Effector CD4-positive, alpha-beta T cell (primary cell): ENCODE measurements at places on chromosomes 11 and 22.

DNA sequence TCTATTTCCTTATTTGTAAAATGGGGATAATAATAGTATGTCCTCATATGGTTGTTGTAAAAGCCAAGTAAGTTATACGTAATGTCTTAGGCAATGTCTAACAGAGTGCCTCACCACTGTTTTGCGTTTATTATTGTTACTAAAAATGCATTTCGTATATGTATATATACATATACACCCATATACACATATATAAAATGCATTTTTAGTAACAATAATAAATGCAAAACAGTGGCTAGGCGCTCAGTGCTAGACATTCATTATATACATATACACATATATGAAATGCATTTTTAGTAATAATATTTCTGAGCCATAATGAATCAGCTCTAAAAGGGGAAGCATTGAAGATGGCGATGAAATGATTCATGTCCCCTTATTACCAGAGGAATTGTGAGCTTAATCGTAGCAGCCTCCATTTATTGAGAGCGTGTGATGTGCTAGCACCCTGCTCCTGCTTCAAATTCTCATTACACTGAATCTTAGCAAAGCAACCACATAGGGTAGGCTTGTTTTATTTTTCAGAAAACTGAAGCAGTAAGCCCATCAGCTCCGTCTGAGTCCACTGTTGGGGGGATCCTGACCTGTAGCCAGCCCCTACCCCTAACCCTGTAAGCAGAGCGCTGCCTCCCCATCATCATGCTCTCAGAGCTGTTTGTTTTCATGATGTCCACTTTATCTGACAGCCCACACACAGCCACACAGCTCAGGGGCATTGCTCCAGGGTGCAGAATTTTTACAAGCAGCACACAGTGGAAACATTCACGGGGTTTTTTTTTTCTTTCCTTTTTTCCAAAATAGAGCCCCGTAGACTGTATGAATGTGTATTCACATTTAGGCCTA is 97.1 kb upstream of the NAV2 start:
- DNase-seq = no peak

- DNase-seq = no peak
Observed at GRCh38 chr11:48052183-48053044, 72.1 kb downstream of the PTPRJ start.

- DNase-seq = no peak
Observed at GRCh38 chr11:42066113-42066512, 606.7 kb upstream of the LRRC4C start.

DNA sequence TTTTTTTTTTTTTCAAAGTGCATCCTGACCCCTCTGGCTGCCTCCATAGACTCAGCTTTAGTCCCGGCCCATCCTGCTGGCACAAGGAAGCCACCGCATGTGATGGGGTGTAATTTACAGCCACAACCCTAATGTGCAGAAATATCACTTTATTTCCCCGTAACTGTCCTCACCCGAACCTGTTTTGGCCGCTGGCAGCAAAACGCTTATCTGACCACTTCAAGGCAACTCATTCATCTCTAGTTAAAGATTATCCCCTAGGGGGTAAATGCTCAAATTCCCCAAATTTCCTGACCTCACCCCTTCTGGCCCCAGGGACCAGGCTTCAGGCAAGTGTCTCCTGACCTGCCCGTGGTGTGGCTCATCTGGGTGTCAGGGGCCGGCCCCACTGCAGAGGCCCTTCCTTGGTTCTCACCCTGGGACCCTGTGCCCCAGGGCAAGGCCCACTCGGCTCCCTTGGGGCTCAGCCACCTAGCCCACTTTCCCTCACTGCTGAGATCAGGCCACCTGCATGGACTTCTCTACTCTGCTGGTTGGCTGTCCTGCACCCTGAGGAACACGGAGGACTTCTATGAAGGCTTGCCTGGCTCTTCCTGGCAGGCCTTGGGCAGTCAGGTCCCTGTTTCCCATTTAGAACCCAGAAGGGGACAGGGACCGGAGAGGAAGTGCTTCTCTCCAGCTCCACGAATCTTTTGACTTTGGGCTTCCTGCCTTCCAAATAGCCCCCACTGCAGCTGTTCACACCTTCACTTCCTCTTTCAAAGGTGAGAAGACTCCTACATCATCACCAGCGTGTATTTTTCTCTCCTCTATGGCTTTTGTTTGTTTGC is 53.3 kb downstream of the WNT11 start:
- no peak for DNase-seq

- DNase-seq = no peak
Observed at GRCh38 chr22:35575116-35575748, 34.6 kb downstream of the RASD2 start.

- no peak for DNase-seq
Observed at GRCh38 chr11:73380897-73381410, 4.8 kb downstream of the RELT start.

GRCh38 chr11:76566811-76567210 is 103.7 kb downstream of the LRRC32 start:
- DNase-seq = no peak

- no peak for DNase-seq
Observed at GRCh38 chr22:42184852-42185251, 54.2 kb upstream of the CYP2D6 start.

DNA sequence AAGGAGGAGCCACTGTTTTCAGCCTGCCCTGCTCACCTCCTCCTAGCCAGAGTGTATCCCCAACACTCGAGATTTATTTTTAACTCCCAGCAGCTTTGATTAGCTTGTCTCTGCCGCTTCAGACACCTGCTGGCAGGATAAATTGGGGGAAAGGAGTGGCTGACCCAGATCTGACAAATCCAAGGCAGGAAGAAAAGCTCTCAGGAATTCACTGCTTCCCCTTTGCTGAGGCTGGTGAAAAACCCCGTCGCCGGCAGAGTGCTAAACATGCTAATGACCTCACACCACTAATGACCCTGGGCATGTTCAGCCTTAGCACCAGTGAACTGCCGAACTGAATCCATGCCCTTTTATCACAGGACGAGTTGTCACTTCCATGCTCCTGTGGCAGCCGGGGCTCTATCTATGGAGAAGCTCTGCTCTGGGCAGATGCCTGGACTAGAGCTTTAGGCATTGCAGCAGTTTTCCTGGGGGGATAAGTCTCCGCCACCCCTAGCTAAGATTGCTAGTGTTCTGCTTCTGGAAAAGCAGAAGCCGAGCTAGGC is 52.2 kb downstream of the FEZ1 start:
- no peak for DNase-seq

GRCh38 chr22:41695211-41695610 is 4.1 kb upstream of the MEI1 start:
- no peak for DNase-seq

DNA sequence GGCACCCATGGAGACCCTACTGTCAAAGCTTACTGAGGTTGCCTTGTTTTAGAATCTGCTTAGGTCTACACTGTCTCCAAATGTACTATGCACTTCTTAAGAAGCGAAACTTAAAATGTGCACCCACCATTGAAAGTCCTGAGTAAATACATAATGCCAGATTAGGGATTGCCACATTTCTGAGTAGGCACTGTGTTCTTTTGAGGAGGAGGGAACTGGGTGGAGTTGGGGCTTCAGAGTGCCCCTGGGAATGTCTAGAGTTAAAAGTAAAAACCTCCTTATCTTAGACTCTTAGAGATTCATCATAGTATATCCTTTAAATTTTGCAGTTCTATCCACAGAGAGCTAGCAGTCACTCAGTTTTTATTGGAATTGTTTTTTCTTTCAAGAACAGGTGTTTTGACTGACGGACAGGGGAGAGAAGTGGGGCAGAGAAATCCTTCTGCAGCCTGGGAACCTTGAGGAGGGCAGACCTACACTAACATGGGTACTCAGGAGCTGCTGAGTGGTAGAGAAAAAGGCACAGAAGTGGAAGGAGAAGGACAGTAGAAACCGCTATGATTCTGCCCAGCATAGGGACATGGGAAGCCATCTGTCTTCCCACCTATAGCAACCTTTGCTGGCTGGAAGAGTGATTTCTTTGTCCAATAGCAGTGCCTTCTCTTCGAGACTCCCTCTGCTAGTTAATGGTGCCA is 33.4 kb upstream of the MICAL2 start:
- no peak for DNase-seq

- DNase-seq = peak; percentile 58
Observed at GRCh38 chr22:43388420-43388851, 23.4 kb upstream of the MPPED1 start.

- no peak for DNase-seq
Observed at GRCh38 chr11:62573006-62573591, 592 bp downstream of the EEF1G start.

GRCh38 chr11:117790279-117790678 is 6.7 kb downstream of the DSCAML1 start:
- no peak for DNase-seq

DNA sequence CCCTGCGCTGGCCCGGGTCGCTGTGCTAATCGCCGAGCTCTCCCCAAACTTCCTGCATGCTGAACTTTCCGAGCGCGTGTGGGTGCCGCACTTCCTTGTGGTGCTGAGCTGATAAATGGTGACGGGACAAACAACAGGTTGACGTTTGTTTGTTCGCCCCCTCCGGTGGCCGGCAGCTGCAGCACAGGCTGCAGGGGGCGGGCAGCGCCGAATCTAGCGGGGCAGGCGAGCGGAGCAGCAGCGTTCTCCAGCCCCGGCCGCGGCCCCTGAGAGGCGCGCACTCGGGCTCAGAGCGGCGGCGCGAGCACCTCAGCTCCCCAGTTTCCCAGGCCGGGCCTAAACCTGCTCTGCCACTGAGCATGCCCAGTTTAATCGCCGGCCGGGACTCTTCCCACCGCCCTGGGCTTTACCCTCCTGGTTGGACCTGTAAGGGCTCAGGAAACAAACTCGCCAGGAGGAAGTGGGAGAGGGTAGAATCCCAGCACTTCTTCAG is at the start of gene PDGFD:
Gene PDGFD, minus strand, starts transcription at position 120 of the 493 bp plus-strand sequence.
- DNase-seq = no peak

DNA sequence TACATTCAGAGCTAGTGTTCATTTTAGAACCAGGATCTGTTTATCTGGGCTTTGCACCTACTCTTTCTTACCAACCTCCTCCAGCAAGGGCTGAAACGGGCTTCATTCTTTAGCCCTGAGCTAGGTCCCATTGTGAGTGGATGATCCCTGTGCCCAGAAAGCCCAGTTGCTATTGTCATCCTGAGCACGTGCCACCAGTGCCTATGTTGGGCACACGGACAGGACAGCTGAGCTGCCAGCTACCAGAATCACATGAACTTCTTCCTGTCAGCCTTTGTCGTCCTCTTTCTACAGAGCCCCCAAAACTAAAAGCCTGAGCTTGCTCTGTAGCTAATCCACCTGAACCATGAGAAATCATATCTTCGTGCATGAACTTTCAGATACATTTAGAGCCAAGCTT is 74.4 kb upstream of the NTM start:
- DNase-seq = no peak

DNA sequence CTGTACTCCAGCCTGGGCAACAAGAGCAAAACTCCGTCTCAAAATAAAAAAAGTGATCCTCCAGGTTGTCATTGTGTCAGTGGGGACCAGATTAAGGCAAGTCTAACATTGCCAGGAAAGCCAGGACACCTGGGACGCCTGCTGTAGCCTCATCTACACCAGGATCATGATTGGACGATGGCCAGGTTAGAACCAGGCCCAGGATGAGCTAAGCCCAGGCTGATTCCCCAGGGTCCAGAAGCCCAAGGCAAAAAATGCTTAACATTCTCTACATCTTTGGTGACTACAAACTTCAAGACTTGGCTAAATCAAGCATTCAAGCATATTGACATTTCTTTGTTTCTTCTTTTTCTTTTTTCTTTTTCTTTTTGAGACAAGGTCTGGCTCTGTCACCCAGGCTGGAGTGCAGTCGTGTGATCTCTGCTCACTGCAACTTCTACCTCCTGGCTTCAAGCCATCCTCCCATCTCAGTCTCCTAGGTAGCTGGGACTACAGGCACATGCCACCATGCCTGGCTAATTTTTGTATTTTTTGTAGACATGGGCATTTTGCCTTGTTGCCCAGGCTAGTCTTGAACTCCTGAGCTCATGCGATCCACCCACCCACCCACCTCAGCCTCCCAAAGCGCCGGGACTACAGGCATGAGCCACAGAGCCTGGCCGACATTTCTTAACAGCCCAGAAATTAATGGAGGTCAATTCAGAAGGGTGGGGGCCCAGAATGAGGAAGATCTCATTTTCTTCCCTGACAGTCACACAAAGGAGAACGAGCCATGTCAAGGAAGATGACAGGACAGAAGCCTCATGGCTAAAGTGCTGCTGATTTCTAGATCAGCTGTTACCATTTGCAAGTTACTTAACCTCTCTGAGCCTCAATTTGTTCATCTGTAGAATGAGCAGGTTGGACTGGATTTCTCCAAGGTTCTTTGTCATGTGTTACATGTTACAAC is 12.5 kb upstream of the PTPRJ start:
- no peak for DNase-seq

- no peak for DNase-seq
Observed at GRCh38 chr11:78851878-78852586, 277.4 kb upstream of the NARS2 start.

DNA sequence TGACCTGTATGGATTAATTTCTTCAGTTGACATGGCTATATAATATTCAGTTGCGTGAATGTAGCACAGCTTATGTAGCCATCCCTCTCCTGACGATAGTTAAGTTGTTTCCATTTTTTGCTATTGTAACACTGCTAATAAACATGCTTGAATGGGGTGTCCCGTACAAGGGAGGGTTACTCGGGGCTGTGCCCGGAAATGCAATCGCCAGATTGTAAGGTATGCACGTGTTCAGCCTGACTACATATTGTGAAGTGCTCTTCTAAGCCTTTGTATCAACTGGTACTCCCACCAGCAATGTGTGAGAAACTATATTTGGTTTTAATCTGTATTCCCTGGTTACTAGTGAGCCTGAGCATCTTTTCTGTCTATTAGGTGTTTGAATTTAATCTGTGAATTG is 16.1 kb downstream of the ST3GAL4 start:
- DNase-seq = no peak

DNA sequence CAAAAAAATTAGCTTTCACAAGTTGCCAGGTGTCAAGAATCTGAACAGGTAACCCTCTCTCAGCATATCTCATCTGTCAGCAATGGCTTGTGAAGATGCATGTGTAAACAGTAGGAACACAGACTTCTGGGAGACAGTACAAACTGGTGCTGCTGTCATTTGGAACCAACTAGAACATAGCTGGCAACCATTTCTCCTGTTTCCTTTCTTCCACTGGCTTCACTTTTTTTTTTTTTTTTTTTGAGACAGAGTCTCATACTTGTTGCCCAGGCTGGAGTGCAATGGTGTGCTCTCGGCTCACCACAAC is 2.1 kb upstream of the PIK3C2A start:
- no peak for DNase-seq
